ENCODE measurements at places on chromosomes 6 and 20. TPM values are rescaled to one million over a fixed set of nuclear protein-coding genes. Genes with fewer than 3 reads are reported as not detected.
A peak's percentile ranks its signal among the peaks of the same experiment; 100 is the strongest.

DNA sequence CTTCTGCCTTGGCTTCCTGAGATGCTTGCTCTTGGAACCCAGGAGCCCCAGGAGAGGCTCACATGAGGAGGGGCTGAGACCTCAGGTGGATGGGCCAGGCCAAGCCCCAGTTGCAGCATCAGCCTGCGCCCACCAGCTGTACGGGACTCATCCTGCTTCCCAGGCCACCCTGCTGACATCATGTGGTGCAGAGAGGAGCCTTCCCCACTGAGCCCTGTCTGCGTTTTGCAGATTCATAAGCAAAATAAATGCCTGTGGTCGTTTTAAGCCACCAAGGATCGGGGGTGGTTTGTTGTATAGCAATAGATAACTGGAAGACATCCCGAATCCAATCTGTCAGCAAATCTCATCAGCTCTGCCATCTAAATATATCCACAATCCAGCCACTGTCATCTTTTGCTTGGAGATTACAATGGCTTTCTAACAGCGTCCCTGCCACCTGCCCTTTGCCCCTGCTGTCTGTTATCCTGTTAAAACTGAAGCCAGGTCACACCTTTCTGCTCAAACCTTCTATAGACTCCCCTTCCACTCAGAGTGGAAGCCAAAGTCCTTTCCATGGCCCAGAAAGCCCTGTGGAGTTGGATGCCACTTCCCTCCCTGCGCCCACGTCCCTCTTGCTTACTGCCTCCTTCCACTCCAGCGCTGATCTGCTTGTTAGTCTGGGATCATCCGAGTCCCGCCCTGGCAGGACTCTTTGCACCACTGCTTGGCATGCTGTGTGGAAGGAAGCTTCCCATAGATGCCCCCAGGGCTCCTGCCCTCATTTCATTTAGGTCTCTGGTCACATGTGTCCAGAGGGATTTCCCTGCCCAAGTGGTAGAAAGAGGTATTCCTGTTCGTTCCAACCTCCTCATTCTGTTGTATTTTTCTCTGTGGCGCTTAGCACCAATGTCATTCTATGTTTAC is 24.0 kb upstream of the MLN start:
- DNase-seq, result no peak
- no peaks in the 10 kb centered on the region for H3K36me3 ChIP-seq
- H3K4me1 ChIP-seq, result 0 out of 2 replicates have a peak, but pooled peaks cover 4% of the 10 kb centered on the region
- H3K4me3 ChIP-seq, result no peak overlapping the region
- H3K27me3 ChIP-seq, result no peaks in the 10 kb centered on the region
- no peak overlapping the region for H3K27ac ChIP-seq

GRCh38 chr6:13813621-13814175 is 659 bp downstream of the MCUR1 start:
- H3K36me3 ChIP-seq, result peaks cover 6% of the 10 kb centered on the region
- peaks cover 2% of the 10 kb centered on the region for H3K4me1 ChIP-seq
- DNase-seq, result peak; percentile 87
- peak overlapping the region; percentile 84 for H3K4me3 ChIP-seq
- no peak overlapping the region for H3K27ac ChIP-seq
- no peaks in the 10 kb centered on the region for H3K27me3 ChIP-seq

Gene DBNDD2
- 39.1 TPM for total RNA-seq

DNA sequence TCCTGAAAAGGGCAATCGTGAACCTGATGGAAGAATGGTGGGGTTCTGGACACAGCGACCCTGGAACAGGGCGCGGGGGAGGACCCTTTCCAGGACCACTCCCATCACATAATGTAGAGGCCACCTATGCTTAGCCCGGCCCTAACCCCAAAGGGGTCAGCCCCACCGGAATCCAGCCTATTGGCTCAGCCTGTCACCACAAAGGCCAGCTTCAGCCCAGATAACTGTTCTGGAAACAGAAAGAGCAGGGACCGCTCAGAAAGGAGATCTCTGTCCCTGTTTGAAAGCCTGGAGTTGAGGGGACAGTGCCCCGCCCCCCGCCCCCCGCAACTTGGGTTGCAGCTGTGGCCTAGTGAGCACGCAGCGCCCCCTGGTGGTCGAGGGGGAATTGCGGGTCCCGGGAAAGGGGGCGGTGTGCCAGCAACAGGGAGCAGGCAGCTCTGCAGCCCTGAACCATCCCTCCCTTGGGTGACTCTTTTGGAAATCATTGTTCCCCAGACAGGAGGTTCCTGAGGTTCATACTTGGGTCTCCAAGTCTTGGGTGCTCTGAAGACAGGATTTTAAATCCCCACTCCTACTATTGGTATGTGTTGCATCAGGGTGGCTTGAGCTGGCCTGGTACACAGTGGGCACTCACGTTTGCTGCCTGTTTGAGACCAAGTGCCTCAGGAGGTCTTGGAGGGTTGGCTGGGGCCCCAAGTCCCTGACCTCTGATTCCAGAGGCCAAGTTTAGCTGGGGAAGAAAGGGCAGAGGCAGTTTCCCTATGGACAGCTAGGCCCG is 1.5 kb downstream of the SIGLEC1 start:
- no peaks in the 10 kb centered on the region for H3K36me3 ChIP-seq
- H3K4me1 ChIP-seq, result no peaks in the 10 kb centered on the region
- no peaks in the 10 kb centered on the region for H3K27me3 ChIP-seq
- no peak overlapping the region for H3K4me3 ChIP-seq
- peak; percentile 86 for DNase-seq

Gene THBS2
- total RNA-seq, result 15.5 TPM

- DNase-seq, result no peak
- no peaks in the 10 kb centered on the region for H3K36me3 ChIP-seq
- peaks cover 15% of the 10 kb centered on the region for H3K4me1 ChIP-seq
- no peak overlapping the region for H3K4me3 ChIP-seq
- H3K27me3 ChIP-seq, result no peaks in the 10 kb centered on the region
- H3K27ac ChIP-seq, result no peak overlapping the region
Observed at GRCh38 chr20:53899351-53900167, 170.8 kb downstream of the BCAS1 start.

DNA sequence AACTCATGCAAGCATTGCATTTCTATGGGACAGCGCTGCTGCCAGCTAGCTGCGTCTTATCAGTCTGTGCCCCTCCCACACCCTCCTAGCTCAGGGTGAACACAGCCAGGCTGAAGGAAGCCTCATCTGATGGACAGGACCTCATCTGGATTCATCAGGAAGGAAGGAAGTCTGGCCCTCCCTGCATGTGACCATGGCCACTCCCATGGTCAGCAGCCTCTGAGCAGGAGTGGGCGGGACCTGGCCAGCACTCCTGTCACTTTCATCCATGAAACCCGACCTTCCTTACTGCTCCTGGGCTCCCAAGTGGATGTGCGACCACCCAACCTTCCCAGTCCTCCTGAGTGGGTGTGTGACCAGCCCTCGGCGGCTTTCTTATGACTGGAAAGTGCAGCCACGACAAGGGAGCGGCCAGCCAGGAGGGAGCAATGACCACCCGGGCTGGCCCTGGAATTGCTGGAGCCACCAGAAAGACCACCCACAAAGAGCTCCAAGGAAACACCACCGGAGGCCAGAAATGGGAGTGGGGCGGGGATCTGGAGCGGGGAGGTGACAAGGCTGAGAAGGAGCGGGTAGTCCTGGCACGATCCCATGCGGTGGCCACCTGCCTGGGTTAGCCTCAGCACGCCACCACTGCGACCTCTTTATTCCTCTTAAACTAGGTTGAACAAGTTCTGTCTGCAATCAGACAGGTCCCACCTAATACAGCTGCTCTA is 241.2 kb downstream of the TTLL2 start:
- H3K27me3 ChIP-seq, result no peaks in the 10 kb centered on the region
- no peak for DNase-seq
- H3K4me3 ChIP-seq, result no peak overlapping the region
- H3K36me3 ChIP-seq, result no peaks in the 10 kb centered on the region

Gene BHLHE23
- 0.22 TPM for total RNA-seq

GRCh38 chr20:34010405-34010931 is 16.8 kb downstream of the RALY start:
- H3K36me3 ChIP-seq, result peaks cover 1% of the 10 kb centered on the region
- peak overlapping the region; percentile 35 for H3K27ac ChIP-seq
- peak; percentile 51 for DNase-seq
- H3K4me1 ChIP-seq, result peaks cover 7% of the 10 kb centered on the region
- H3K4me3 ChIP-seq, result peak overlapping the region; percentile 49

DNA sequence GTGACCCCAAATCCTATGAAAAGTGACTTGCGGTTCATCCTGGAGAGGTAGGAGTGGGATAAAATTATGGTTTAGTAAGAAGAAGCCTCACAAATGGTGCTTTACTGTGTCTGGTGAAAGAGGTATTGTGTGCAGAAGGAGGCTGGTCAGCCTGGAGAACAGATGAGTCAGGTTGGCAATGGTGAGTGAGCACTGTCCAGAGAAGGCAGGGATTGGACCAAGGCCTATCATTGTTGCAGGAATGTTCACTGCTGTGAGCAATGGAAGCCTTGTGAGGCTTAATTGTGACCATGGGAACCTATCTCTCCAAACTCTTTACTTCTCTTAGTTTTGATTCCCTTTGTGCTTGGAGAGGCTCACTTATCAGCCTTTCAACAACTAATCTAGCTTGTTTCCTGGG is 89.0 kb upstream of the KCNK16 start:
- no peak overlapping the region for H3K4me3 ChIP-seq
- no peaks in the 10 kb centered on the region for H3K4me1 ChIP-seq
- H3K27ac ChIP-seq, result no peak overlapping the region
- H3K27me3 ChIP-seq, result no peaks in the 10 kb centered on the region
- no peak for DNase-seq

DNA sequence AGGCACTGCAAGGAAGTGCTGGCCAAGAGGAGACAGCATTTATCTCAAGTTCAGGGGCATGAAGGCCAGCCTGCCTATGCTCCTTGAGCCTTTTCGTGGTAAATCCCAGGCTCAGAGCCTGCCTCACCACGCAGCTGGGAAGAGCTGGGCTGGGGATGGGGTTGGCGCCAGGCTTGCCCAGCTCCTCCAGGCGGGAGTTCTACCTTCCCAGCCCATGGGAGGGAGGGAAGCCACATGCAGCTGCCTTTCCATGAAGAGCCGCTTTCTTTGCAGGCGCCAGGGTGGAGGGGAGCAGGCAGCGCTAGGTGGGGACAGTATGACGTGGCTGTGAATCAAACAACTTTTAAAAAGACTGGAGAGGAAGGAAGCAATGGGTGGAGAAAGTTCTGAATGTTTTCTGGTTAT is 19.5 kb upstream of the SIRT5 start:
- peak overlapping the region; percentile 55 for H3K4me3 ChIP-seq
- H3K36me3 ChIP-seq, result no peaks in the 10 kb centered on the region
- peak; percentile 80 for DNase-seq
- H3K27ac ChIP-seq, result no peak overlapping the region
- peaks cover 2% of the 10 kb centered on the region for H3K4me1 ChIP-seq

DNA sequence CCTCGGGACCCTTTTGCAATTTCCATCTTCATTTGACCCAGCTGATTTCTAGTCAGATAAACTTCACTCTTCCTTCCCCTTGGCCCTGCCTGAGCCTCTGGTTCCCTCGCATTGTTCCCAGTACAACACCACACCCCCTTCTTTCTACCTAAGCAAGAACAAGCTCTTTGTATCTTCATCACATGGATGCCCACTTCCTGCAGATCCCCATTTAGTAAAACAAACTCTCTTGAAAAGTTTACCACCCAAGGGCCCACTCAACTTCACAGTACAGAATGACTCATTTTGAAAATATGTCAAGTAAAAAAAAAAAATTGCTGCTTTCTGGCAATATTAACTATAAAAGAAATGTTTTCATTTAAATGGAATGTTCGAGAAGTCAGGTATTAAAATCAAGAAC is 5.2 kb downstream of the FAXC start:
- H3K27me3 ChIP-seq, result no peaks in the 10 kb centered on the region
- H3K36me3 ChIP-seq, result peaks cover 4% of the 10 kb centered on the region
- H3K4me1 ChIP-seq, result peaks cover 8% of the 10 kb centered on the region
- no peak overlapping the region for H3K27ac ChIP-seq
- DNase-seq, result no peak
- no peak overlapping the region for H3K4me3 ChIP-seq

GRCh38 chr6:45647341-45648261 is 269.9 kb upstream of the SUPT3H start:
- H3K36me3 ChIP-seq, result no peaks in the 10 kb centered on the region
- no peak overlapping the region for H3K4me3 ChIP-seq
- H3K27me3 ChIP-seq, result no peaks in the 10 kb centered on the region
- no peak overlapping the region for H3K27ac ChIP-seq

GRCh38 chr6:105593056-105593690 is 190.3 kb upstream of the PREP start:
- DNase-seq, result no peak
- H3K4me3 ChIP-seq, result no peak overlapping the region
- no peaks in the 10 kb centered on the region for H3K36me3 ChIP-seq
- H3K4me1 ChIP-seq, result peaks cover 3% of the 10 kb centered on the region

Gene PAX1
- not detected for total RNA-seq

Gene PDYN
- total RNA-seq, result 0.59 TPM

GRCh38 chr6:140041571-140042332 is 667.3 kb upstream of the CITED2 start:
- no peaks in the 10 kb centered on the region for H3K27me3 ChIP-seq
- H3K36me3 ChIP-seq, result no peaks in the 10 kb centered on the region

DNA sequence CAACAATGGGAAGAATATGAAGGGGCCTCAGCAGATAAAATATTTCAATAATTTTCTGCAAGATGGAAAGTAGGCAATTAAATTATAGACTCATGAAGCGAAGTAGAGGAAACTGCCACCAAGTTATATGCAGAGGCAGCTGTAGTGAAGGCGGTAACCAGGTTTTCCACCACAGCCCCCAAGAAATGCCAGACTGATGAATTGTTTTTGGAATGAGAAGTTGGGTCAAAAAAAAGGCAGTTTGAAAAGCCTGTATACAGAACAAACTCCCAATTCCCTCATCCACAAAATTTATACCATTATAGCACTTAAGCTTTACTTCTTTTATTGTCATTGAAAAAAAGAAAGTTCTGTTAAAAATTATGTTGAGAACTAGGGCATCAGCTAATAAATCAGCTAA is 45.3 kb downstream of the ELOVL4 start:
- no peak for DNase-seq
- H3K36me3 ChIP-seq, result no peaks in the 10 kb centered on the region
- H3K27me3 ChIP-seq, result no peaks in the 10 kb centered on the region
- H3K4me3 ChIP-seq, result no peak overlapping the region

Gene MCCD1
- not detected for total RNA-seq

Gene KHDC1
- 7.7 TPM for total RNA-seq

DNA sequence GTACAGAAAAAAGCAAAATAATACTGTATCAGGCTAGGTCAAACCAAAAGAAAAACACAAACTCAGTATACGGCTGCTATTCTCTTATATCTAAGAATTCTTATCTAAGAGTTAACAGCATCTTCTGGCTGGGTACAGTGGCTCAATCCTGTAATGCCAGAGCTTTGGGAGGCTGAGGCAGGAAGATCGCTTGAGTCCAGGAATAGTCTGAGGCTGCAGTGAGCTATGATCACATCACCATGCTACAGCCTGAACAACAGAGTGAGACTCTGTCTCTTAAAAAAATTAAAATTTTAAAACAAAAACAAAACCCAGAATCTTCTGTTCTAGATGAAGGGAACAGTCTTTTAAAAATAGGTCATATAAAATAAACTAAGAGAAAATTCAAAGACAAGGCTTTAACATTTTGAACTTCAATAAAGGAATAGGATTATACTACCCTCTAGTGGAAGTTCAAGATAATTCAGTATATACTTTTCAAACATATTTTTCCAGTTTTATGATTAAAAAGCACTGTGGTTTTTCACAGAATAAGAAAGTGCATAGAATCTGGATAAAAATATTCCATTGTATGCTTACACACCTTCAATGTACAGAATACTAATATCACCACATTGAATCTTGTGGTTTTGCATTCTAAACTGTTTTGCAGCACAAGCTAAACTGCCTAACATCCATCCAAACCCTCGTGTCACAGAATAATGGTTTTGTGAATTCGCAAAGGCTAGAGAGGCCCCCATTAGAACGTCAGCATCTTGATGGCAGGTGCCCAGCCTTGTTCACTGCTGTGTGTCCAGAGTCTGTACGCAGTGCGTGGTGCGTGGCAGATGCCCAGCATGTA is 39.3 kb downstream of the DTNBP1 start:
- no peak overlapping the region for H3K4me3 ChIP-seq
- no peaks in the 10 kb centered on the region for H3K4me1 ChIP-seq
- no peak for DNase-seq
- no peak overlapping the region for H3K27ac ChIP-seq
- peaks cover 5% of the 10 kb centered on the region for H3K36me3 ChIP-seq

All from H9 (cell line).